ENCODE measurements at places on chromosomes 3 and 15.

DNA sequence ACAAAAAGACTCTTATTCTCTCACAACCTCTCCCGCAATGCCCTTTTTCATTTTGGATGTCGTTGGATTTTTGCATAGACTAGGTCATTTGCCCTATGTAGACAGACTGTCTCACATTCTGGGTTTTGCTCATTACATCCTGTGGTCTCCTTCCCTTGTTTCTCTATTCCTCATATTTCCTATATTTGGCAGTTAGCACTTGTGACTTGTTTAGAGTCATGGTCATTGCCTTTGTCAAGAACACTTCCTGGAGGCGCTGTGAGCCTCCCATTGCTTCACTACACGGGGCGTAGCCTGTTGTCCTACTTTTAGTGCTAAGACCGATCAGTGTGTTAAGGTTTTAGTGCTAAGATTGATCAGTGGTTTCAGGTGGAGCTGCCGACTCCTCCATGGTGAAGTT is 16.1 kb upstream of the TATDN2 start:
- DNase-seq, result no peak

GRCh38 chr3:38397320-38397719 is 50.7 kb downstream of the XYLB start:
- DNase-seq, result no peak

DNA sequence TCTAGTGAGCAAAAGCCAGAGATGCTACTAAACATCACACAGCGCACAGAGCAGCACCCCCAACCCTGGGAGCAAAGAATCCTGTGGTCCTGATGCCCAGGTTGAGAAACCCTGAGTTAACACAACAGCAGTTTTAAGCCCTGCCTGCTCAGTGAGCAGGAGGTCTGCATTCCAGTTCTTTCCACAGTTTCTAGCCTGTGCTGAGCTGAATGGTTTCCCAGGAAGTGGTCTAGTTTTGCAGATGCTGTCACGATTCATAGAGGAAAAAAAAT is 171.1 kb upstream of the PROK2 start:
- DNase-seq, result no peak

GRCh38 chr15:38651328-38652038 is 86.9 kb upstream of the RASGRP1 start:
- DNase-seq, result no peak

GRCh38 chr3:76470285-76470684 is 569.6 kb upstream of the ROBO2 start:
- no peak for DNase-seq

DNA sequence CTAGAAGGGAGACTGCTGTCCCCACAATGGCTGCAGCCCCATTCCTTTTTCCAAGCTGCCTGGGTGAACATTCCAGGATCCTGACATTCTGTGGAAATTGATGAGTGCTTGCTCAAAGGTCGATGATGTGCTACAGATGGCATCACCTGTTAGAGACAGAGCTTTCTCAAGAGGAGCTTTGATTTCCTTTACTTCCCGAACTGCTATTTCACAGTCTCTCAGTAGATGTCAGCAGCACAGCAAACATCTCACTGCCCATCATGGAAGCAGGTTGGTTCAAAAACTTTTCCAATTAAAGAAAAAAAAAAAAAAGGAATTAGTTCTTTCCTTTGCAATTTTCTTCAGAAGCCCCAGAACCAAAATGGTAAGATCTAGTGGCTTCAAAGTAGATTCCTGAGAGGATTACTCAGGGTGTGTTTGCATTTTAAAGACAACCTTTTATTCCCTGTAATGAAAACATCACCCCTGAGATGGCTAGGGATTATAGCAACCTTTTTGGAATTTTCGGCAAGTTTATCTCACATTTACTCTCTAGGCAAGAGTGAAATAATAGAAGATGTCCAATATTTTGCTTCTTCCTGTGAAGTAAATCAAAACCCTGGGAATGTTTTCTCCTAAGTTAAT is 44.8 kb downstream of the POLR2M start:
- DNase-seq, result no peak

DNA sequence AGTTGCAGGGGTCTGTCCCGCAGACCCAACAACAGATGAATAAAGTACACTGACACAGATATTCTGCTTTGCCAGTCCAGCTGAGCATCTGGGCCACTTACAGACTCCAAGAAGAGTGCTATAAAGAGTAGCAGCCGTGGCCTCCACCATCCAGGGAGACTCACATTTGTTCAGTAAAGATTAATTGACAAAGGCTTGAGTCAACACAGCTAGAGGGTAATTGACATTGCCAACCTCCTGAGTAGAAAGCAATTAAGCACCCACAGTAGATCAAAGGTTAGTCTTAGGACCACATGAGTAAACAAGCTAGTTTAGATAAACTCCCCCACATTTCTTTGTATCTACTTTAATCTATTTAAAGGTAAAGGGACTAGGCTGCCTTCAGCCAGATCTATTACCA is 16.3 kb upstream of the CRTC3 start:
- no peak for DNase-seq
